AG08395 (cell line): ENCODE measurements at places on chromosomes 6 and 20.

DNA sequence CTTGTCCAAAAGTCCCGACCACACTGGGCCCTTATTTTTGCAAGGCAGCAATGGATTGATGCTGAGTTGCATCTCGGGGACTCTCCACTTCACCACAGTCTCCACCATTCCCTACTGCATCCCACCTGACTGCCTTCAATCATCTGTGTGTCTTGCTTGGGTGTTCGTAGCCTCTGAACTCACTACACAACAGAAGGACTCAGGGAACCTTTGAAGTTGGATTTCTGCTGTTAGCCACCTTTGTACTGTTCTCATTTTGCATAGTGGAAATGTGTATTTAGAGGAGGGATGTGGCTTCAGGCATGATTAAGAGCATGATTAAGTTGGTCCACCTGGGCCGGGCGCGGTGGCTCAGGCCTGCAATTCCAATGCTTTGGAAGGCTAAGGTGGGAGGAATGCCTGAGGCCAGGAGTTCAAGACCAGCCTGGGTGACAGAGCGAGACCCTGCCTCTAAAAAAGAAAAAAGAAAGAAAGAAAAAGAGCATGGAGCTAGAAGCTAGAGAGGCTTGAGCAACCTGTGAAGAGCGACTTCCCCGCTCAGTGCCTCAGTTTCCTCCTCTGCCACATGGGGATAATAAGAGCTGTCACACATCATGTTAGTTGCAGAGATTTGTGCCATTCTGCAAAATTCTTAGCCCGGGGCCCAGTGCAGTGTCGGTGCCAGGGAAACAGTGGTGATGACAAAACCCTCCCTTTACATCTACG, 121.3 kb upstream of the PTPN1 start:
- DNase-seq = no peak

DNA sequence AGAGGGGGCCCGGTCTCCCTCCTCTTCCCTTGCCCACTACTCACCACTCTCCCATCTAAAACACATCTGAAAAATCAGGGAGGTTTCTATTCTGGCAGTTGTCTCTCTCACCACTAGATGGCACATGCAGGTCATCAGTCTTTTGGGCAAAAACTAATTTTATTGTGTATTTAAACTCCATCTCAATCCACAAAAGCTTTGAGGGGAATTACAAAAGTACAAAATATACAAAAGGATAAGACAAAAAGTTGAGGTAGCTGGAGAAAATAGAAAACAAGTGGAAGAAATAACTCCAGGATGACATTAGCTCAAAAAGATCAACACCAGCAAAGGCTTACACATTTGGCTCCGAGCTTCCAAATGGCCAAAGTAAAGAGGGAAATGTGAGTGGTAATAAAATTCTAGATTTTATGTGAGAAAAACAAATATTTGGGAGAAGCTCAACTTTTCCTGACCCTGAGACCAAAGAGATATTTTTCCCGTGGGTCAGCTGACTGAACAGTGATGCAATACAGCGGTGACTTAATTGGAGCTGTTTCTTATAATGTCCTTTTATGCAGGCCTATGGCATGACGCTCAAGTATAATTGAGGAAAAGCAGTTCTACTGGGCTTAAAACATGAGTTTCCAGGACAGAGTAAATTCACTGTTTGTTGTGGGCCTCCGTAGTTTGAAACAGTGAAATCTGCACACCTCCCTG, 79.8 kb upstream of the CHD6 start:
- DNase-seq = peak; percentile 52

DNA sequence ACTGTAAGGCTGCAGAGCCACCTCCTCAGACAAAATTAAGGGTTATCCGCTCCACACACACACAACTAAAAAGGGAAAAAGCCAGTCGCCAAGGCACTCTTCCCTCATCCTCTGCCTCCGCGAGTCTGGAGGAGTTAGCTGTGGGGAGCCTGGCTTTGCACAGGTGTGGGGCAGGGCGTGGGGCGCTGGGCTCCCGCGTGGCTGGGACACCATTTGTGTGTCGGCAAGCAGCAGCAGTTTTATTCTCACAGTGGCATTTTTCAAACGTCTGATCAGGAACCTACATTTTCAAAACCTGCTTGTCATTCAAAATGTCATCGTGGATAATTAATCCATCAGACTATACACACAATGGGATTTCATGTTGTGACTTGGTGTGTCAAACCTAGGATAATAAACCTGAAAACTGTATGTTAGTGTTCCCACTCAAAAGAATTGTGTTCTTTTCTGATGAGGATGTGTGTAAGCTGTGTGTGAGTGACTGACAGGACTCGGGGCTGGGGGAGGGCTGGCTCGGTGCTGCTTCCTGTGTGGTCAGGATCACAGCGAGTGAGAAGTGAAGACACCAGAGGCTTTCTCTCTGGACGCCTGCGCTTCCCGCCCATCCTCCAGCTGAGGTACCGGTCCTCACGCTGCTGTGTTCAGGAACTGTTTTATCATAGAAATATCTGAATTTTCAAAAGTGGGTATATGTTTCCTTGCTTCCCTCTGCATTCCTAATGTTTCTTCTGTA, 83.1 kb downstream of the IRF4 start:
- DNase-seq = no peak

- DNase-seq = no peak
Measured at GRCh38 chr6:13396241-13396792, 68.0 kb upstream of the TBC1D7 start.

DNA sequence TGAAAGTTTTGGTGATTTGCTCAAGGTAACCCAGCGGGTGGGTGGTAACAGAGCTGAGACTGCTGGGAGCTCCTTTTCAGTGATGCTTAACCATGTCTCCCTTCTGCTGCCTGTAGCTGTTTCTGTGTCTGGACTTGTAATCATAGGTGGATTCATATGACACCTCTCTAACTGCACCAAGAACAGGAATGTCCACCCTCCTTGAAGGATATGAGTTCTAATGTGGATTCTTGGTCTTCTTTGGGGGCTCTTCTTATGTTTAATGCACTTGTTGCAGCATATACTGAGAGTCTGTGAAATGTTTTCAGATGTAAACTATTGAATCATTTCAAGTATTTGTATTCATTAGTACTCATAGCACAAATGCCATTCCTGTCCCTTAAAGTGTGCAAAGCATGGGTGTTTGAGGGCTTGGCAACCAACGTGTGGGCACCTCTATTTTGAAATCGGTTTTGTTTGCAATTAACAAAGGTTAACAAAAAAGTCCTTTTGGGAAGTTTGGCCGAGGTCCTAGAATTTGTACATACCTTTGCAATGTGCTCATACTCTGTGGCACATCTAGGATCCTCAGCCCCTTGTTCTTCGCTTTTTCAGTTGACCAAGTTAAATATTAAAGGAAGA, 138.0 kb downstream of the SOX4 start:
- peak; percentile 35 for DNase-seq

- no peak for DNase-seq
Measured at GRCh38 chr6:14974792-14975470, 270.9 kb upstream of the JARID2 start.

DNA sequence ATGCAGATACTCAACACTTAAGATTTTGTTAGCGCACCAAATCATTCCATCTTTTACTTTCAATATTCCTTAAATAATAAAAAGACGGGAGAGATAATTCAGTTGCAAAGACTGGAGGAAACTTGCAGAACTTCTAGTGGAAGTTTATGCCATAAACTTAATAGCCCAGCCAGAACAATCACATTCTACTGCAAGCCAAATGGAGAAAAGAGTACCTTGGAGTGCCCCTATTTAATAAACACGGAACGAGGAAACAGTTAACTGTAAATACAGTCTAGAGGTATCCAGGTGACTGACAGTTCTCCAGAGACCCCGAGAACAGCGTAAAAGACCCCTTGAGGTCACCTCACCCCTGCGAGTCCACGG, 635 bp downstream of the SLC35B3 start:
- DNase-seq = peak; percentile 2

- peak; percentile 48 for DNase-seq
Measured at GRCh38 chr20:12053353-12053752, 135.7 kb downstream of the BTBD3 start.

DNA sequence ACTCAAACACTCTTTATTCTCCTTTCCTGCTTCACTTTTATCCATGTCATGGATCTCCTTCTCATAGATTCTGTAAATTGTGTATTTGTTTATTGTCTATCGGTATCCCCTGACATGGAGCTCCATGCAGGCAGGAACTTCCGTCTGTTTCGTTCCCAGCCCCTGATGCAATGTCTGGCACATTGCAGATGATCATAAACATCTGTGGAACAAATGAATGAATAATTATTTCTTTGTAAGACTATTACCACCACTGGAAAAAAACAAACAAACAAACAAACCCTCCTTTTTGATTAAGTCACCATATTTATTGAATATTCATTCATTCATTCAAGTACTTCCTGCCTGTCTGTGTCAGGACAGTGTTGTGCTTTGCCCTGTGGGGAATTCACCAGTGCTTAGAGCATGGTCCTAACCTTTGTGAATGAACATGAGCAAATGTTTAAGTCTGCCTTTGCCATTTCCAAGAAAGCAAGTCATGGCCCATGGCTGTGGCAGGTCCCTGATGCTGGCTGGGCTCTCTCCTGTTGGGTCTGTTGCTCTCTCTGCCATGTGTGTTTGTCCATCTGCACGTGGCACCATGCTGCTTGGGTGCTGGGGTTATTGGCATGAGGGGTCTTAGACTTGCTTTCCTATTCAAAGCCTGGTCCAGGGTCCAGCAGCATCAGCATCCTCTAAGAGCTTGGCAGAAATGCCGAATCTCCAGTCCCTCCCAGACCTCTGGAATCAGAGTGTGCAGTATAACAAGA, 47.5 kb upstream of the NAA20 start:
- DNase-seq = no peak

- DNase-seq = no peak
Measured at GRCh38 chr6:168469521-168469920, 28.5 kb downstream of the SMOC2 start.

DNA sequence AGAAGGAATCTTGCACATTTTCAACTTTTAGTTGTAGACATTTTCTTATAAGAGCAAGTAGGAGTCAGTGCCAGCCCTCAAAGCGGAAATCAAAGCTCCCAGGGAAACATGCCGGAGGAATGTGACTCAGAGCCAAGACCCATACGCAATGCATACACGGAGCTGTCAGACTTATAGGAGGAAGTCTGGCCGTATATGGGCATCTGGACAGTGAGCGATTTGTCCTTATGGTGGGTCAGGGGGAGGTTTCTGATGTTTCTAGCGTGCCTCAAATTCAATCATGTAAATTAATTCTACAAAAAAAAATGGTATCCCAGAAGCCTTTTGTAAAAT, 3.6 kb upstream of the CCN2 start:
- DNase-seq = no peak

- DNase-seq = peak; percentile 46
Measured at GRCh38 chr6:125165256-125165655, 11.7 kb downstream of the TPD52L1 start.

DNA sequence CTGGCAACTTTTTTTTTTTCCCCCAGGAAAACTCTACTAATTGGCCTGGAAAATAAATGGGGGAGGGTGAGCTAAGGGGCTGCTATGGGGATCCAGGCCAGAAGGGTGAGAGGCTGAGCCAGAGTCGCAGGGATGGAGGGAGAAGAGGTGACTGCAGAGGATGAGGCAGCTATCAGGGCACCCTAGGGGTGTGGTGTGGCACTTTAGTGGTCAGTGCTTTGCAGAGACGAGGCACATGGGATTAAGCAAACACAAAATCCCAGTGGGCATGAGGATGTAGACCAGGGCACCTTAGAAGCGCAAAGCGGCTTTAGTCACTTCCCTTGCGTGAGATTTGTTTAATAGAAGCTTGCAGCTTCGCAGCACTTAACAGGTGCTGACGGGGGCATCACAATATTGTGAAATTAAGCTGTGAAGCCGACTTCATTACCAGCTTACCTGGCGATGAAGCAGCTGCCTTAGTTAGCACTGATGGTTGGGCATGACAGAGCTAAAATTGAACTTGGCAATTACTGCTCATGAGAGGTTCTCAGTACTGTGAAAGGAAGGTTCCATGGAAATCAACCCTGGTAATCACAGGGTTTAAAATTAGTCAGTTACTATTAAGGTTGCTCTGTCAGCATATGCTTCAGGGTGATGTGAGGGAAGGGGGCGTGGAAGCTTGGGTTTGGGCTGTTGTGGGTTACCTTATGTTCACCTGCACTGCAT, 26.0 kb downstream of the TOX2 start:
- no peak for DNase-seq

- DNase-seq = no peak
Measured at GRCh38 chr20:25654487-25654886, 30.7 kb upstream of the NANP start.

DNA sequence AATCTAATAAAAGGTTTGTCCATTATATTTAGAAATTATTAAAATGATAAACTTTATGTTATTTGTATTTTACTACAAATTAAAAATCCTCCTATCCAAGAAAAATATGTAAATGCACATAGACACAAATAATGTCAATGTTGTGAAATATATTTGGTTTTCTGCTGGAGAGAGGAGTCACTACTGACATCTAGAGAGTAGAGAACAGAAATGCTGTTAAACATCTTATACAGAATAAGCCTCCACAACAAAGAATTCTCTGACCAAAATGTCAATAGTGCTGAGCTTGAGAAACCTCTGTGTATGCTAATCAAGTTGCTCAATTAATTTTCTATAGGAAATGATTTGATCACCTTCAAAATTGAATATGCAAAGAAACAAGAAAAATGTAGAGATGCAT, 12.4 kb downstream of the HTR1B start:
- DNase-seq = no peak

DNA sequence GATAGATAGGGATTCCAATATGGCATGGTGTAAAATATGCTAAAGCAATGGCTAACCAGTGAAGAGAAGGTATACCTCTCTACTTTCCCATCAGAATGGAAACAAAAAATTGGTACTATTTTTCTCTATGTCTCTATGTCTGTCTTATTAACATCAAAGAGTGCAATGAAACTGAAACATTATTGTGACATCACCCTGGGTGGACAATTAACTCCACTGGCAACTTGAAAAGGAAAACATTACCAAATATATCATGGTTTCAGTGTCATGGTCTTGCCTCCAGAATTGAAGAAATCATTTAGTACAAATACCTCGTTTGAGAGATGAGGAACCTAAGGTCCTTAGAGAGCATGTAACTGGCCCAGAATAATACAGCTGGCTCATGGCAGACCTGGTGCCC, 1132.5 kb upstream of the MAP3K7 start:
- no peak for DNase-seq

GRCh38 chr6:108350528-108350927, 55.7 kb downstream of the AFG1L start:
- DNase-seq = no peak

GRCh38 chr6:13375360-13375878, 47.1 kb upstream of the TBC1D7 start:
- no peak for DNase-seq

GRCh38 chr6:100452998-100453397, 11.7 kb downstream of the SIM1 start:
- no peak for DNase-seq

DNA sequence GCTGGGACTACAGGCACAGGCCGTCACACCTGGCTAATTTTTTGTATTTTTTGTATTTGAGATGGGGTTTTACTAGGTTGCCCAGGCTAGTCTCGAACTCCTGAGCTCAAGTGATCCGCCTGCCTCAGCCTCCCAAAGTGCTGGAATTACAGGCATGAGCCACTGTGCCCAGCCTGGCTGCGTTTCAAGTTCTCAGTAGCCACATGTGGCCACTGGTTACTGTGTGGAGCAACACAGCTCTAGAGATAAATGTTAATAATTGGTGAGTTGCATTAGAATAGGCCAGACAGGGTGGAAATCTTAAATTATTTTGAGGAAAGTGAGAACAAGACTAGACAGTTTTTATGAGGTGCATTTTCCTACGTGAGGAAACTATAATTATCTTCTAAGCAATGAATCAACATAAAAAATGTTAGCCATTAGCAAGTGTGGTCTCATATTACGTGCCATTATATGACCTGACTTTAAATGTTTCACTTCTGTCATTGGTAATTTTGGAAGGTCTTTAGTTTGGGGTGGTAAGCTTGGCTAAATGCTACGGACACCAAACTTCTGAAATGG, 129.6 kb downstream of the PLEKHG1 start:
- no peak for DNase-seq
